ENCODE measurements at places on chromosomes 7 and 10. TPM values are rescaled to one million over a fixed set of nuclear protein-coding genes. Genes with fewer than 3 reads are reported as not detected.

DNA sequence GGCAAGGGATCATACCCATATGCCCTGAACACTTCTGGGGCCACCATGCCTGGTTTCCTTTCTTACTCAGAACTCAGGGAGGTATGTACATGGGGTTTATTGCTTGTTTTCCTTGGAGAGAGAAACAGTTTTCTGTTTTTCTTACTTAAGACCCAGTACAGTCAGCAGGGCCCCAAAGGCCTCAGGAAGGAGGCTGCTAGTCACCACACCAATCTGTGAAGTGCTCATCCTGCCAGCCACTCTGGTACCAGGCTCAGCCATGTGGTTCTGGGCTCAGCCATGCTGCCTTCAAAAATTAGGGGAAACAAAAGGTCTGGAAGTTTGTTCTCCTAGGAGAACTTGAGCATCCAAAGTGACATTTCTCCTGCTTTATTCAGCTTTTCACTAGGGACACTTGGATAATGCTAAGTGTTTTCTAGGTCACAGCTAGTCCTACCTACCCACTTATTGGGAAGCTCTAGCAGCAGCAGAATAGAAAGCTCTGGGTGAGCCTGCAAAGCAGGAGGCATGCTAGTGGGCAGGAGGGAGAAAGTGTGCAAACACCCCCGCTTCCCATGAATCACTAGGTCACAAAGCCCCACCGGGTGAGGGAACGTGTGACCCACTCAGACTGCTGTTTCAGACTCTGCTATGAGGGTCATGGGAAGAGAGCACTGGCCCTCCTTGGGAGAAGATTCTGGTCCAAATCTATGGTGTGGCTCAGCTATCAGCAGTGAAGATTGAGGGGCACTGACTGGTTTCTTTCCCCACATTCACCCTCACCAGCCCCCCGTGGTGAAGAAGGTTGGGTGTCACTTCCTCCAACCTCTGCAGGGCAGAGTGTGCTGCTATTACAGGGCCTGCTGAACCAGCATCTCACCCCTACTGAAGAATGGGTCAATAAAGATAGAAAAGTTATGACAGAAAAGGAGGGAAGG lies 23.9 kb downstream of the NUDCD3 start:
- no peak for DNase-seq

DNA sequence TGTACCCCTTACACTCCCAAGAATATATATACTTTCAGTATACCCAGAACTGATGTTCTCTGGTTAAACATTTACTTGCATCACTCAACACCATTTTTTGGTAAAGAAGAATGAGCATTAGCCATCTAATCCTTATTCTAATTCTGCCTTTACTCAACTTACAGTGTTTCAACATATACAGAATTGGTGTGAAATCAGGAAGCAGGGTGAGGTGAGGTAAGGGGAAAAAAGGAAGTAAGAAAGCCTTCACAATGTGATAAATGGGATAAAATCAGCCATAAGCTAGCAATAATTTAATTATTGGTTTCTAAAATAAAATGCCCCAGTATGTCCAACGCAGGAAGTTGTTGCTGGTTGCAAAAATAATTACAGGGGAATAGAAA lies 605.4 kb downstream of the KCNMA1 start:
- no peak for DNase-seq

DNA sequence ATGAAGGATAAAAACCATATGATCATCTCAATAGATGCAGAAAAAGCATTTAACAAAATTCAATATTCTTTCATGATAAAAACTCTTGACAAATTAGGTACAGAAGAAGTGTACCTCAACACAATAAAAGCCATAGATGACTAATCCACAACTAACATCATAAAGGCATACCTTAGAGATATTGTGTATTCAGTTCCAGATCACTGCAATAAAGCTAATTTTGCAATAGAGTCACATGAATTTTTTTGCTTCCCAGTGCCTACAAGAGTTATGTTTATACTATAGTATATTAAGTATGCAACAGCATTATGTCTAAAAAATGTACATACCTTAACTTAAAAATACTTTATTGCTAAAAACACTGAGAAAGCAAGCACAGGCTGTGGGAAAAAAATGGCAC lies 18.9 kb upstream of the RNF32 start:
- no peak for DNase-seq

GRCh38 chr7:82741493-82741892 lies 297.9 kb upstream of the CACNA2D1 start:
- DNase-seq: no peak

The RHEB gene
- total RNA-seq: 113 TPM

The PIP gene
- total RNA-seq: not detected

The SPDYE8 gene
- not detected for total RNA-seq

The ACHE gene
- total RNA-seq: 0.49 TPM

- no peak for DNase-seq
Measured at GRCh38 chr10:115903845-115904244, 369.2 kb downstream of the GFRA1 start.

DNA sequence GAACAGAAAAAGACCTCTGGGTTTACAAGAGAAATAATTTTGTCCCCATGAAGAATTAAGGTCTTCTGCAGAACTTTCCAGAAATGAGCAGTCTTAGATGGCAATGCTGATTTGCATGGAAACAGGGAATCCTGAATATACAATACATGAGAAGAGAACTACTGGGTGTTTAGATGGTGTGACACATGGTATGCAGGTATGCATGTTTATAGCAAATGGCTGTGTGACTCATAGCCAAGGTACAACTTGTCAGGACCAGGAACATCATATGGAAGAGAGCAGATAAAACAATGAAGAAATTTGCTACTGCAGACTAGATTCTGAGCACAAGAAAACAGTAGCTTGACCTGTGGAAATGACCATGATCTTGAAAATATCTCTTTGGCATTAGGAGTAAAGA lies 907.8 kb downstream of the GATA3 start:
- DNase-seq: no peak

The ITPRID1 gene
- total RNA-seq: not detected

Measured in left ventricle myocardium inferior (tissue), 1 donor.